ENCODE measurements at places on chromosomes 5 and 9.

DNA sequence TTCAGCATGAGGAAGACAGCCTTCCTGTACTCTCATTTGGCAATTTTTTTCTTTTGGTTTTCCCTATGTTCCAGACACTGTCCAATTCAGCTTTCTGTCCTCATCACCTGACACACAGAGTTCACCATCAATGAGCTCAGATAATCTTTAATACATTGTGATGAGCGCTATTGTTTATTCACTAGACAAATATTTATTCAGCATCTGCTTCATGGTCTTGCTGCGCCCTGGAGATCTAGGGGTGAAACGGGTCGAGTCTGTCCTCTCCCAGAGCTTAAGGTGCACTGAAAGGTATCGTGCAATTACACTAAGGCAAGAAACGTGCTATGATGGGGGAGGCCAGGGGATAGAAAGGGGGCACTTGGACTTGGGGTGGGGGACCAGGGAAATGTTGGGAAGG lies 281.6 kb downstream of the ZSWIM6 start:
- no peak for DNase-seq

- DNase-seq = no peak
These were observed 313.2 kb downstream of the SLIT3 start for GRCh38 chr5:168987543-168988300.

DNA sequence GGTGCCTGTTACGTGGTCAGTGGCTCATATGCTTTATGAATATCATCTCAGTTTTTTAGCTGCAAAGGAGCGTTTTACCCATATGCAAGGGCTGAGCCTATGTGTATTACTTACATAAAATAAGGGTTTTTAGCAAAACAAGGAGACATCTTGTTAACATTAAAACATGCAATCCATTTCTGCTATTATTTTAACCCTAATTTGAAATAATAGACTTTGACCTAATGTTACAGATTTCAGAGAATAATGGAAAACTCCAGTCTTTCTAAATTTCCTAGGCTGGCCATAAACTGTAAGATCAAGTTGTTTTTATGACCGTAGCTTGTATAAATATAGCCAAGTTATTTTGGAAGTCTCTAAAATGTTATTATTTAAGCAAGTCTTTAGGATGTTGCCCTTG lies 121.1 kb upstream of the SEMA6A start:
- no peak for DNase-seq

DNA sequence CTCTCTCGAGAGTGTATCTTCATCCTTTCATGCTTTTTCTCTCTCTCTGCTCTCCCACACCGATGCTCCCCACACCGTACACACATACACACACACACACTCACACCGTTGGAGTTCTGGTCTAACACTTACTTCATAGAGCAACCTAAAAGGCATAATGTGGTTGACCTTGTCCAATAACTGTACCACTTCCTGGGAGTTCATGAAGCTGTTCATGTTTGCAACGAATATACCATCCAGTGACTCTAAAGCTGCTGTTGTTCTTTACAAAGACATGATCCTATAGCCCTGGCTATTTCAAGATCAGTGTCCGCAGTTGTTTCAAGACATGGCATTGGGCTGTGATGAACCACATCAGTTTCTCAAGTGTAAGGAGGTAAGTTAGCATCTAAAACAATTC lies 10.0 kb downstream of the MEF2C start:
- no peak for DNase-seq

- DNase-seq = no peak
These were observed 198.4 kb upstream of the SNX2 start for GRCh38 chr5:122576256-122577016.

- no peak for DNase-seq
These were observed 76.0 kb downstream of the NSD1 start for GRCh38 chr5:177209610-177210009.

GRCh38 chr9:18863791-18864190 lies 169.2 kb downstream of the SAXO1 start:
- no peak for DNase-seq

DNA sequence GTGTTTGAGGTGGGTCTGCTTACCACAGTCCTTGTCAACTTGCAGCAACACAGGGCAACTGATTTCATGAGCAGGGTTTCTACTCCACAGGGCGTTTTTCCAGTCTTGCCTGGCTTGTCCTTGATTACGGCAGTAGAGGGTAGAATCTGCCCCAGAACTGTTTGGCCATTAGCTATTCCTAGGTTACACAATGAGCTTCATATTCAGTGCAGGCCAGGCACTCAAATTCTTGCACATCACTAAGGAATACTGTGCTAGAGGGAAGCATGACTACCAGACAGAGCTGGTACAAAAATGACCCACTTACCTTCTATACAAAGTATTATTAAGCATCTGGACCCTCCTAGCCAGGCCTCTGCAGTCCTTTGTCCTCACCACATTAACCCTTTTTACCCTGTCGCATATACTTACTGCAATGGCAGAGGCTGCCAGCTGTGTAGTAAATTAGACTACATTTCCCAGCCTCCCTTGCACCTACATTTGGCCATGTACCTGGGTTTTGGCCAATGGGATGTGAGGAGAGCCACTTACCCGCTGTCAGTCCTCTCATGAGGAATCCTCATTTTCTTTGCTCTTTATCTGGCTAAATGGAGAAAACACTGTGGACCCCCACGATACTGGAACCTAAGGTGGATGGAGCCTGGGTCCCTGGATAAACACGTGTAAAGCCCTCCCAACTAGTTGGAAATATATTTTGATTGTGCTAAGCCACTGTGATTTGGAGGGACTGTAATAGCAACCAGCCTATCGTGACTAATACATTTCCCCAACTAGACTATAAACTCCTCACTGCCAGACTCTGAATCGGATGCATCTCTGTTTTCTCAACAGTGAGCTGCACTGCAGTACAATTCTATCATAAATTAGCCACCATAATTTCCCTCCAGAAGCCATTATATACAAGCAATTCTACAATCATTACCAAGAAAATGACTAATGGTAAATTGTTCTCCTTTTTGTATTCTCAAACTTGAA lies 218.7 kb downstream of the GLIS3 start:
- DNase-seq = no peak

GRCh38 chr5:94467954-94468930 lies 150.2 kb downstream of the KIAA0825 start:
- DNase-seq = no peak

GRCh38 chr5:76982450-76982849 lies 29.6 kb downstream of the CRHBP start:
- no peak for DNase-seq

DNA sequence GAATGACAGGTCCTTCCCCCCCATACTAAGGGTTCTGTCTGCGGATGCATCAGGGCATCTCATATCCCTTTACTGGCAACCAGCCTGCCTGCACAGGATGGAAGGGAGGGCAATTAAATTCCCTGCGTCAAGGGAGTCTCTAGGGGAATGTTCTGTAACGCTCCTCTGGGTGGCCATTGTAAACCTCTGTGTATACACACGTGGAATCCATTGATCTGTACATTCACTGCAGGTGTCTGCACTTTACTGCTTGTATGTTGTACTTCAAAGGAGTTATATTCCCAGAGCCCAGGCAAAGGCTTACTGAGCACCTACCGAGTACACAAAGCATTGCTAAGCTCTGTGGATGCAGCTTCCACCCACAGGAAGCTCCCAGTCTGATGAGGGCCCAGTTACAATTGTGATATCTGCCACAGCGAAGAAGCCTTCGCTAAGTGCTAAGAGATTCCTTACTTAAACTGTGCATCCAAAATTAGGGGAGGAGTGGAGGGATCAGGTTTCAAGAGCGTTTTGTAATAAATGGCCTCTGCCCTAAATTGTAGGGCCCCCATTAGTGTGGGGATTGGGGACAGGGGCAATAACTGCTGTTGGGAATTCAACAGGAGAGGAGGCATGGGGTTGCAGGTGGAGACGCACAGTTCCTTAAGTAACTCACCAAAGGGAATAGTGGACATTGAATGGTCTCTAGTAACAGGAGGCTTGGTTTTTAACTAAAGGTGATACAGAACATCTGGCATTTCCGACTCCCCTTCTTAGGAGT lies 1.5 kb upstream of the RETREG1 start:
- DNase-seq = no peak

DNA sequence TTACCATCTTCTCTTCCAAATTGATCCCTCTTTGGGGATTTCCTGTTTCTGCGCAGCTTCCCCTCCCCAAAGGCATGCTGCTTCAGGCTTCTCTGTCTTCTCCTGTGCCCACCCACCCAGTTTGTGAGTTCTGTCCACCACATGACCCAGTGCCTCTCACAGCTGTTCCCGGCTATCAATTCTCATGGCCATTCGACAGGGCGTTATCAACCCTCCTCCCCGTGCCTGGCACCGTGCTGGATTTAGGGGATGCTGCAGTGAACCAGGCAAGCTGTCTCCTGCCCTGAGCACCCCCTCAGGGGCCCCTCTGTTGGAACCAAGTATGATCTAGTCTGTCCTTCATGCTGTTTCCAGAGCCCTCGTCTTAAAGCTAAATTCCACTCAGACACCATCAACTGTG lies 38.7 kb downstream of the COL23A1 start:
- no peak for DNase-seq

DNA sequence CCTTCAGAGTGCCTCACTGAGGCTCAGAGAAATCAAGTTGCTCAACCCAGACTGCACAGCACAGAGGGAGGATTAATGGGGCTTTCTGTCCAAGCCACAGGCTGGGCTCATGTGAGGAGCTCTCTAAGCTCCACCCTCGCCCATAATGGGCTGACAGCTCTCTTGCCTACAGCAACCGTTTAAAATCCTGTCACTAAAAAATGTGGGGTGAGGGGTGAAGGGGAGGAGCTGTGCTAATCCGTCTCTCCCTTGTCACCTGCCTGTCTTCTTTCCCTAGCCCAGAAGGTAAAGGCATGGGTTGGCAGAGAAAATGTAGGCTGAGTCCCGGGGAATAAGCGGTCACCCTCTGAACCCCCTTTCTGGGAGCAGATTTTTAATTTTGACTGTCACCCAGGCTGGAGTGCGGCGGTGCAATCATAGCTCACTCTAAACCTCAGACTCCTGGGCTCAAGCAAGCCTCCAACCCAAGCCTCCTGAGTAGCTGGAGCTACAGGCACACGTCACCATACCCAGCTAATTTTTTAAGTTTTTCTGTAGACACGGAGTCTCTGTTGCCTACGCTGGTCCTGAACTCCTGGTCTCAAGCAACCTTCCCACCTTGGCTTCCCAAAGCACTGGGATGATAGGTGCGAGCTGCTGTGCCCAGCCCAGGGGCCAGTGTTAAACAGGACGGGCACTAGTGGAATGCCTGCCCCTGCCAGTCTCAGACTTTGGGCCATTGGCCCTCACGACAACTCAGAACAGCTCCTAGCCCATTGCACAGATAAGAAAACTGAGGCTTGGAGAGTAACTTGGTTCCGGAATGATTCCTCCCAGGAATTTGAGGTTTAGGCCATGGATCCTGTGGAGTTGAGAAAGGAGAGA lies 89.5 kb downstream of the LMX1B start:
- DNase-seq = no peak

Data from GF-D8 (cell line).